ENCODE measurements at places on chromosomes 5 and 9. TPM values are rescaled to one million over a fixed set of nuclear protein-coding genes. Genes with fewer than 3 reads are reported as not detected.
A peak's percentile ranks its signal among the peaks of the same experiment; 100 is the strongest.

- DNase-seq = peak; percentile 52
Measured at GRCh38 chr5:159510282-159510681, 180.0 kb upstream of the IL12B start.

GRCh38 chr5:129094924-129095899, 663 bp downstream of the ISOC1 start:
- DNase-seq = peak; percentile 77

- no peak for DNase-seq
Measured at GRCh38 chr5:171660434-171660833, 125.2 kb upstream of the SMIM23 start.

DNA sequence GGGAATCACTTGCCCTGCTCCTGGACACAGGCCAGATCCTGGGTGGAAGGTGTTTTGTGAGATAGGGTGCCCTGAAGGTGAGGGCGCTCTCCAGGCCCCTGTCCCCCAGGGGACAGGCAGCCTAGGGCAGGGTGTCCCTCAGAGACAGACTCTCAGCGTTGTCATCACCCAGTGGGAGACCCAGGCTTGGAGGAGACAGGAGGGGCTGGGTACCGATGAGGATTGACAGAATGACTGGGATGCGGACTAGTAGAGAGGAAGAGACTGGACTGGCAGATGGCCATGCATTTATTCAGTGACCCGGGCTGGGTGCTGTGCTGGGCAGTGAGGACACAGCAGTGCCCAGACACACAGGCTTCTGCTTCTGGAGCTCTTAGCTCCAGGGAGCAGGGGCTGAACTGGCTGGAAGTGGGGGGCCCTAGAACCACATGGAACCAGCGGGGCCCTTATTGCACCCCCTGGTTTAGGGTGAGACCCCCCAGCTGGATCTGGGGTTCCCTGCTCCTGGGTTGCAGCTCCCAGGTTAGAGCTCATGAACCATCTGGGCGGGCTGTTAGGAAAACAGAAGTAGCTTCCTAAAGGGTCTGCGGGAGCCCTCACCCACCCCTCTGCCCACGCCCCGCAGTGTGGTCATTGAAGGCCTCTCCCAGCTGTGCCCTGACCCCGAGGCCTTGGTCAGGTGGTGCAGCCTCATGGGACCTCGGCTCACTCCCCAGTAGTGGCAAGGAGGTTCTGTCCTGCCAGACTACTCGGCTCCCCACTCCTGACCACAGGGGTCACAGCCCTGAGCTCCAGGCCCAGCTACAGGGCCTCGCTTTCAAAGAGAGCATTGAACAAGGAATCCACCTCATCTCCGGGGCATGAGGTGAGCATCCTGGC, 116.7 kb upstream of the LMX1B start:
- no peak for DNase-seq

NSD1 gene
- total RNA-seq = 59.3 TPM

GRXCR2 gene
- not detected for total RNA-seq

Measured in fibroblast of villous mesenchyme (primary cell).